Activated T-cell treated with anti-CD3 and anti-CD28 coated beads for 4 hours (primary cell): ENCODE measurements at places on chromosomes 3 and 15.
A peak's percentile ranks its signal among the peaks of the same experiment; 100 is the strongest.

GRCh38 chr3:172317984-172318383 is 130.3 kb downstream of the GHSR start:
- no peak for DNase-seq

DNA sequence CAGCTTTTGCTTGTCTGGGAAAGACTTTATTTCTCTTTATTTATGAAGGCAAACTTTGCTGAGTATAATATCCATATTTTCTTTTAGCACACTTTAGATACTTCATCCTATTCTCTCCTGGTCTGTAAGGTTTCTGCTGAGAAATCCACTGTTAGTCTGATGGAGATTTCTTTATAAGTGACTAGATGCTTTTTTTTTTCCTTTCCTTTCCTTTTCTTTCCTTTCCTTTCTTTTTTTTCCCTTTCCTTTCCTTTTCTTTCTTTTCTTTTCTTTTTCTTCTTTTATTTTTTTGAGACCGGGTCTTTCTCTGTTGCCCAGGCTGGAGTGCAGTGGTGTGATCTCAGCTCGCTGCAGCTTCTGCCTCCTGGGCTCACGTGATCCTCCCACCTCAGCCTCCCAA is 38.4 kb downstream of the TOPAZ1 start:
- DNase-seq = no peak

- DNase-seq = peak; percentile 50
These were observed at the start of gene SNX33 for GRCh38 chr15:75647370-75648155. Gene SNX33, plus strand, starts transcription at chr15:75647912. Its CDS starts 1,191 bp downstream, at chr15:75649103.

GRCh38 chr3:129310111-129311011 is 31.7 kb downstream of the HMCES start:
- DNase-seq = no peak
